ENCODE measurements at places on chromosomes 16 and 17.

- DNase-seq = no peak
These were observed 4.9 kb downstream of the MAP3K14 start for GRCh38 chr17:45311760-45312476.

DNA sequence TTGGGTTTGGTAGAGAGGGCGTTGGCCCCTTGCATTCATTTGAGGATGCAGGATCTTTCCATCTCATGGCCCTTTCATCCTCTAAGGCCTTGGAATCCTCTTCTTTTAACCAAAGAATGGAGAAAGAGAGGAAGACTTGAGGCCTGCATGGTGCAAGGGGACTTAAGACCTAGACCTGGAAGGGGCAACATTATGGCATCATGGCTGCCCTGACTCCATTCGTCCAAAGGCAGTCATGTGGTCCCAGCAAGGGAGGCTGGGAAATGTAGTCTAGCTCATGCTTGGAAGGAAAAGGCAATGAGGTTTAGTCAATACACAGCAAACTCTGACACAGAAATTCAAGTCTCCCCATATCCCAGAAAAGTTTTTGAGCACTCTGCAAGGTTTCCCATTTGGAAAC, 30.7 kb upstream of the CDRT4 start:
- peak; percentile 32 for DNase-seq

DNA sequence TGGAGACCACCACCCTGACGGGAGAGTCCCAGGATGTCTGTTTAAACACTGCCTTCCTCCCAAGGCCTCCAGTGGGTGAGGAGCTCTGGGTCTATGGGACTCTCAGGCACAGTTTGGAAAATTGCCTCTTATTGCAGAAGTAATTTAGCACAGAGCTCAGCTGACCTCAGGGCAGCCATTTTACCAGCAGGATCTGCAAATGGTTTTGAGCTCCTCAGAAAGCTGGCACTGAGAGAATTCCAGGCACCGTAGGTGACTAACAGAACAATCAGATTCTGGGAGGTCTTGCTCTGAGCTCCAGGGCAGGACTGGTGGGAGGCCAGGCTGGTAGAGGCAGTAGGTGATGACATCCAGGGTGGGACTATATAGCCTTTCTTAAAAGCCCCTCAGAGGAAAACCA, 17.3 kb upstream of the C16orf74 start:
- no peak for DNase-seq

DNA sequence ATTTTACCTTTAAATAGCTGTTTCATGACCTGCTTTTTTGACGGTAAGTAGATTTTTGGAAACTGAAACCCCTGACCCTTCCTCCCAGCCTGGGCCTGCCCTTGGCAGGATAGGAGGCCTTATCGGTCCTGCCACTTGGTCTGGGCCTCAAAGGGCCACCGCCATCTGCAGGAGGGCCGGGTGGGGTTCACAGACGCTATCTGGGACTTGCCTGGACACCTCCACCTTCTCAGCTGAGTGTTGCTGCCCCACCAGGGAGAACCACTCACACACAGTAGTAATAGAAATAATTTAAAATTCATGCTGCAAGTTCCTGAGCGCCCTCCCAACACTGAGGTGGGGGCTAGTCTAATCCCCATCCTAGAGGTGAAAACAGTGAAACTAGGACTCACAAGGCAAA, 4.6 kb upstream of the NPRL3 start:
- no peak for DNase-seq

- no peak for DNase-seq
These were observed 4.2 kb downstream of the PYCARD start for GRCh38 chr16:31198207-31198882.

- DNase-seq = no peak
These were observed 85.7 kb downstream of the NCOR1 start for GRCh38 chr17:16129441-16130205.

DNA sequence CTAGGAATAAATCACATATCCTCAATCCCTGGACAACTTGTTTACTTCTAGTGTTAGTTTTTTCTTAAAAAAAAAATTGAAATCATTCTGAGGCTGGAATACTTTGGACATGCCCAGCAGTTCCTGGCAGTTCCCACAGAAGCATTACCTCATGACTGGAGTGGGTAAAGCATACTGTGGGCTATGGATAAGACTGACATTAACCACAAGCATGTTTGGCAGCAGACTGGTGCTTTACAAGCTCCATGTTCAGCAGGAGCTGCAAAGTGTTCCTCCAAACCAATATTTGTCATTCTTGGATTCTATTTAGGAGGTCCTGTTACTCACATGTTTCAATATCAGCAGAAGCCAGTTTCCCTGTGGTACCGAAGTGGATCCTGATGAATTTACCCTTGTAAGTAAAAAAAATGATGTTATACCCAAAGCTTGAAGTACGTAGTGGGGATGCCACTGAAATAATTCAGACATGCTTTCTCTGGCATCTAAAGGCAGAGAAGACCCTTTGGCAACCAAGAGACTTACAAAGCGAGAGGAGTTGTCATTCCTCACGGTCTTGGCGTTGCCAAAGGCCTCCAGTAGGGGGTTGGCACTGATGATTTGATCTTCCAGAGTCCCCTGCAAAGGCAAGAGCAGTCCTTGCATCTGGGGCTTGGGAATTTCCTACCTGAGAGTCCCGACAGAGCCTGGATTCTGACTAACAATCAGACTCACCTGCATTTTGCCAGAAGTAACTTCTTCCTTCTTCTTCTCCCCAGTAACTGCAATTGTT, 4.9 kb downstream of the MYH1 start:
- DNase-seq = peak; percentile 27

- peak; percentile 15 for DNase-seq
These were observed 12.8 kb upstream of the MT4 start for GRCh38 chr16:56551796-56552738.

GRCh38 chr17:41420134-41420533, 4.3 kb downstream of the KRT37 start:
- DNase-seq = no peak

DNA sequence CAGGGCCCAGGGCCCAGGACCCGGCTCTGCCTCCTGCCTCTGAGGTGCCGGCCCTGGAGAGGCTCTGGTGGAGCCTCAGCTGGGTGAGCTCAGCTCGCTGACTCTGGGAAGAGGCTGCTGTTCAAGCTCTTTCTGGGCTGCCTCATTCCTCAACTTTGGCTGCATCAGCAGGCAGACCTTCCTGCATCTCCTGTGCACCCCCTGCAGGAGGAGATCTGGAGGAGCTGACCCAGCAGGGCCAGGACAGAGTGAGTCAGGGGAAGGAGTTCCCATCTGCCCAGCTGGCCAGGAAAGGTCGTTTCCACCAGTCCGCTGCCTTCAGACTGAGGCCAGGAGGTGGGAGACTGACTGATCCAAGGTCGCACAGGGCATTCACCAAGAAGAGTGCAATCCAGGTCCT, 10.7 kb downstream of the CRHR1 start:
- DNase-seq = no peak

DNA sequence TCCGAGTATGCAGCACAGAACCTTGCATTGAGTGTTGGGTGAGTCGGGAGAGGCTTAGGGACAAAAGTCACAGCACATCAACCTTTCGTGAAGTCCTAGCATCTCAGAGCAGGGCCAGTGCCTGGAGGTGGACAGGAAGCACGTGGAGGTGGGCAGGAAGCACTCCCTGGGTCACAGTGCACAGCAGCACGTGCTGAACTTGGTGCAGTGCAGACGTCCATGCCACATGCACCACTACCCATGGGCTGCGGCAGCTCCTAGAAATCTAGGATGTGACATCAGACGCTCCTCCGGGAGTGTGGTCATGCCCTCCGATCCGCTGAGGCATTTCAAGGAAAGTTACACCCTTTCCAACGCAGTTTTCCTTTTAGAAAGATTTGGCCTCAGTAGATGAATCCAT, 83.4 kb upstream of the CHMP6 start:
- DNase-seq = no peak

DNA sequence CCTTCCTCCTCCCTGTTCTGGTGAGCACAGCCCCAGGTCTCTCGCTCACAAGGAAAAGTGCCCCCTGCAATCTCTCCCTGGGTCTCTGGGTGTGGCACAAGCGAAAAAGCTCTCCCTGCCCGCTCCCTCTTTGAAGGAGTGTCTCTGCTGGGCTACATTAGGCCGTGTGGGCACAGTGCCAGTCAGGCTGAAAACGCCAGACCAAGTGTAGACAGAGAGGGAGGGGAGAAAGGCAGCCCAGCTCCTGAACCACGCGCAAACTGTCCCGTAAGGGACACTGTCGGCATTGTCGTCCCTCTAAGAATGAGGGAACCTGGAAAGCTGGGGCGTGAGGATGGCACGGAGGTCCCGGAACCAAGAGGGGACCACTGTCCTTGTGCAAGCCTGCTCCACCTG, 3.9 kb downstream of the SMIM5 start:
- peak; percentile 77 for DNase-seq

GRCh38 chr17:36657763-36658490, 56.5 kb downstream of the MRM1 start:
- DNase-seq = no peak

DNA sequence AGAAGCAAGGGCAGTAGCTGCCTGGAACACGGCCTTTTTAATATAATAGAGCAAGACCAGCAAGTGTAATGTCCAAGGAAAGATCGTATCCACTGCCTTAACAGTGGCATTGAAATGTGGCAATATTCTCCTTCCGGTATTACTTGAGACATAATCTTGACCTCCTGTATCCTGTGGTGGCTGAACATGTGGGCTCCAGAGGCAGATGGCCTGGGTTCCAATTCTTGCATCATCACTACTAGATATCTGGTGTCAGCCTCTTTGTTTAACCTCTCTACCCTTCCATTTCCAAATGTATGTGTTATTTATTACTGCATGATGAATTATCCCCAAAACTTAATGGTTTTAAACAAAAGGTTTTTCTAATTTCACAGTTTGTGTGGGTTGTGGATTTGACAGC, 3.5 kb upstream of the CDYL2 start:
- no peak for DNase-seq

GRCh38 chr17:57405491-57406072, 149.3 kb downstream of the MSI2 start:
- no peak for DNase-seq

DNA sequence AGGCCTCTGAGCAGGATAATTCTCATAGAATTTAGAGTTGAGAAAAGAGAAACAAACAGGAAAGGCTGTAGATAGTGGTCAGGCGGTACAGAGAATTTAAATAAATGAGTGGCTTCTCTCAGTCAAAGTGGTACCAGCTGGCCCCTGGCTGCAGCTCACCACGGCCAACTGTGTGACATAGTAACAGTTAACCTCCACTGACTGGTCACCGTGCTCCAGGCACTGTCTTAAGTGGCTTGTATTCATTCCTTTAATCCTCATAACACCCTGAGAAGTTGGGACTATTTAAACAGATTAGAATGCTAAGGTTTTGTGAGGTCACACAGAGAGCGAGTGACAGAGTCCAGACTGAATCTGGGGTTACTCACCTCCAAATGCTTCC, 108.9 kb downstream of the GNAO1 start:
- DNase-seq = no peak

- DNase-seq = no peak
These were observed 380.0 kb upstream of the XYLT1 start for GRCh38 chr16:17850581-17851250.

DNA sequence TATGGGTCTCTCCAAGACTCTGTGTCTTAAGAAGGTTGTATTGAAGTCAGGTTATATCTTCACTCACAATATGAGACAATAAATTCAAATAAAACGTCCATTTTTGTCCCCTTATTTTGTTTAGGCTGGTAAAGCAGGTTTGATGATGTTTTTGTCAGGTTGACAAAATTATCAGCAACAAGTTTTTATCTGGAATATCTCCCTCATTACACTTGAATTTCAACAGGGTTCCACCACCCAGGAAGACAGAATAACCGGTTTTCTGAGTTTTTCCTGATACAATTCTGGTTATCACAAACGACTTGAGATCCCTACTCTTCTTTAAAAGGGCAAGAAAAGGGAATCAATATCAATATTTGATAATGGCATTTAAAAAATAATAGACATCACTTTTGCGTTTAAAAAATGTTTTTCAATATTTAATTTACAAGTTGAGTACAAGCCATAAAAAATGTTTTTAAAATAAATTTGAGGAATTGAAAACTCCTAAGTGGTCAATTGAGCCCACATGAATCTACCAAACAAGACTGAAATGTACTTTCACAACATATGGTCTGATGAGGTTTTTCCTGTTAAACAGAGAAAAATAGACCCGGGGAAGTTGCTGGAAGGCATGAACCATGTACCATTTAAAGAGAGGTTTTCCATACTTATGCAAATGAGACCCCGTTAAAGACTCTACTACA, 1.4 kb upstream of the ATP6V0A1 start:
- DNase-seq = peak; percentile 32

Measured in umbilical cord (tissue), 2 donors.